ENCODE measurements at places on chromosomes 4 and X.

DNA sequence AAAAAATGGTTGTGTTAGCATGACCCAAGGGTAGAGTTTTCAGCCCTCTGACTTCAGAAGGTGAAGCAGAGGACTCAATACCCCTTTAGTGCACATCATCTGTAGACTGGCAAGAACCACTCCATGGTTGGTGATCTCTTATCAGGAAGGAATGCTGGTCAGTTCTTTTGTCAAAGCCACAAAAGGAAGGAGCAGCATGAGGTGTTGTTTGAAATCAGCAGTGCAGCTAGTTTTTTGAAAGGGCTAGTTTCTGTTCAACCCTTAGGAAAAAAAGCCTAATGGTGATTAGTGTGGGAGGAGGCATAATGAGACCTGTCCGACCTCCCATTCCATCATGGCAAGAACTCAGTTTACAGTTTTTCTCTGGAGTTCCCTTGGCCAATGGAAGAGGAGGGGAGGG is 362.0 kb upstream of the CT83 start:
- no peak for DNase-seq

- DNase-seq = no peak
Observed at GRCh38 chr4:149995134-149995756, 83.0 kb upstream of the DCLK2 start.

DNA sequence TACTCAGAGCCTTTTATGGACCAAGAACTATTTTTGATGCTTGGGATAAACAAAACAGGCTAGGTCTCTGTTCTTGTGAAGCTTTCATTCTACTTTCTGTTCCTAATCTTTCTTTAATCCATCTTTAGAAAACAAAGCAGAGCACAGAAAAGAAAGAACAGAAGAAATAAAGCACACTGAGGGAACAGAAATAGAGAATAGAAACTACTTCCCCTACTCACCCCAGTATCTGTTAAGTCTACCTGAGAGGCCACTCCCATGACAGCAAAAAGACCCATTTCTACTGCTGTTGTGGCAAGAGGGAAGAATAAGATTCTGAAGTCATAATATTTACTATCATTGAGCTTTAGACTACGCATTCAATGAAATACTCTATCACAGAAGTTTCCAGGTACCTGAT is 9.2 kb downstream of the RFC1 start:
- DNase-seq = no peak

DNA sequence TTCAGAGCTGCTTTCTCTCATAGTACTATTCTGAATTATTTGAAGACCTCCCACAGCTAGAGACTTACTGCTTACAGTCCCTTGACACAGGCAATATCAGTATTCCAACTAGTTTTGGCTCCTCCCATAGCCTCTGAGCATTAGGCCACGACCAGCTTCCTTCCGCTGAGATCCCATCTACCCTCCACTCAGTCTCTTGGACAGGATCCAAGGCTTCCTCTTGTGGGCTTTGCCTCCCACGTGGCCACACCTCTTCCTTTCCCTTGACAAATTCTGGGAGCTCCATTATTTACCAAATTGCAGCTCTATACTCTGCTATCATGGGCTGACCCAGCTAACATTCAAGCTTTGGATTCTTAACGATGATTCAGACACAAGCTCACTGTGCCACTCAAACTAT is 470.4 kb upstream of the GALNT7 start:
- DNase-seq = no peak

DNA sequence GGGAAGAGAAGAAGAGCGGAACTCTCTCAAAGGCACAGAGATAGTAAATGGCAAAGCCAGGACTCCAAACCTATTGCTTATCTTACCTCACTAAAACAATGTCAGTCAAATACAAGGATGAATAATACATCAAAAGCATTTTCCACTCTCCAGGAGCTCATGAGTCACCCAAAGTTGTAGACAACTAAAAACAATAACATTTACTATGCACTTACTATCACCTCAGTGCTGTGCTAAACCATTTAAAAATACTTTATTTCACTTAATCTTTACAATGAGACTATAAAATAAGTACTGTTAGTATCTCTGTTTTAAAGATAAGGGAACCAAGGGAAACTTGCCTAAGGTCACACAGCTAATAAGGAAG is 163.2 kb upstream of the SPANXC start:
- no peak for DNase-seq

DNA sequence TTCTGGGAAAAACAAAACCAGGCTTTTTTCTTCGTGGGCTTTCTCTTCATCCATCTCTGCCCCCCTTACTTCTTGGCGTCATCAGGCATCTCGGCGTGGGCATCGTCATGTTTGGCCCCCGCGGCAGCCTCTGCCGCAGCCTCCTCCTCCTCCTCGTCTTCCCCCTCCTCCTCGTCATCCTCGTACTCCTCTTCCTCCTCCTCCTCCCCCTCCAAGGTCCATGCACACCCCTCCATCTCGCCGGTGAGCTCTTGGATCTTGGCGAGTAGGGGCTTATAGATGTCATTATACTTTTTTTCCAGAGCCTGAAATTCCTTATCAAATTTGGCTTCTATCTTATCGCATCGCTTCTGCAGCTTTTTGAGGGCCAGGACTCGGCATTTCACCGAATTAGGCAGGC is 488 bp downstream of the NAP1L5 start:
- DNase-seq = no peak

DNA sequence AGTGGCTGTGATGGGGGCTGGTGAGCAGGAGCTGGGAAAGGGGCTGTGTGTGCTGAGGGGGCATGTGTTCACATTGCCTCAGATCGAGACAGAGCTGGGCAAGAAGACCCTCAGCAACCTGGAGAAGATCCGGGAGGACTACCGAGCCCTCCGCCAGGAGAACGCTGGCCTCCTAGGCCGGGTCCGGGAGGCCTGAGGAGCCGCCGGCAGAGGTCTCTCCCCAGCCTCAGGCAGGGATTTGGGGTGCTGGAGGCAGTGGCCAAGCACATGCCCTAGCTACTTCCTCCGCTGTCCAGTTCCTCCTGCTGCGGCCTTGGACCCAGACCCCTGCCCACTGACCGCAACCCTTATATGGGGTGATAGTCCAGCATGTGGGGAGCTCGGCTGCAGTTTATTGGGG is 14.4 kb downstream of the FOXP3 start:
- no peak for DNase-seq

DNA sequence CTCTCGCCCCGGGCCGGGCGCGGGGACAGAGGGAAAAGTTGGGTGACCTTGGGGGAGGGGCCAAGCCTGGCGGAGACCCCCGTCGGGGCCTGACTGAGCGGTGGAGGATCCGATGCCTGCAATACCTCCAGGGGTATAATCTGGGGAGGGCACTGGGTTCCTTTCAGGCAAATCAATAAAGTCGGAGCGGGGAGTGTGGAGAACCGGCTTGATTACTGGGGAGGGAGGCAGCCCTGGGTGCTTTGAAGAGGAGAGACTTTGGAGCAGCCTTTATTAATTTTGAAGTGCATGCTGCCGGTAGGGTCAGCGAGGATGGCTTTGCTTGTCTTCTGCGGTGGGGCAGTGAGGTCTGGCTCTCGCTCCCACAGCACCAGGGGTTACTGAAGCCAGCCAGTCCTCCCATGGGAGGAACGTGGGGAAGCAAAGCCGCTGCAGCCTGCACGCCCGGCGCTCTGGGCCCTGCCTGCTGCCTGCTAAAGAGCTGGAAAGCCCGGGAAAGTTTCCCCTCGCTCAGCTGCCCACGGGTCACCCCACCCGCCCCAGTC is 403 bp upstream of the LGI2 start:
- DNase-seq = no peak

DNA sequence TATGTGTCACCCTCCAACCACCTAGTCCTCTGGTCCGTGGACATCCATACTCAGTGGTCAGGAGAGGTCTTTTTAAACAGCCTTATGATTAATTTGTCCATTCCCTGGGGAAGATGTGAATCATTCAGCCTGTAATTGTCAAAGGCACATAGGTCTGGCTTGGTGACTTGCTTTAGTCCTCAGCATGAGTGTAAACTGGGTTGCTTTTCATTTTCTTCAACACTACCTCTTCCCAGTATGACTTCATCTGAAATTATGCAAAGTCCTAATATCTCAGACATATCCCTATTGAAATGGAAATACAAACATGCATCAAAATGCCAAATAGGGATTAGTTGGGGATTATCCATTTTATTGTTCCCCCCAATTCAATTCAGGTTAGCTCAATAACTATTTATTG is 208.3 kb upstream of the AMOT start:
- DNase-seq = no peak

DNA sequence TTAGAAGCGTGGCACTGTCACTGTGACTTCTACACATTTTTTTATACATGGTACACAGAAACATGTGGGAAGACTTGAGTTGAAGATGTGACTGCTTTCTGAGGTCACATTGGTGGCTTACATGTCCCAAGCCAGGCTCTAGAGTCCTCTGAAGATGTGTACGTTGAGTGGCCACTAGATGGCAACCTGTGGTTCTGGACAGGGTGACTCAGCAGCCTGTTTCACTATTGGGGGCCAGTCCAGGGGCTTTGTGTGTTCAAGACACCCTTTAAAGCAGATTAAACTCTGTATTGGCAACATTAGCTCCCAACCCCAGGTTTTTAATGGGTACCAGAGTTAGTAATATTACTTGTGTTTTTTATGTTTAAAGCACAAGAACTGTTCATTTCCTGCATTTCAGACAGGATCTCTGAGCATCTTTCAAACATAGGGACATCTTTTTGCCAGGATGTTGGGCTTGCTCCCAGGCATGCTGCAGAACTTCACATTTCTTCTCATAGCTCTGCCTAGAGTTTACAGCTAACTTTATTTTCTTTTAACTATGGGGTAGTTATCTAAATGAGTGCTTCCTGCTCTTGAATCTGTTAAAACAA is 53.0 kb downstream of the DCUN1D4 start:
- peak; percentile 21 for DNase-seq

DNA sequence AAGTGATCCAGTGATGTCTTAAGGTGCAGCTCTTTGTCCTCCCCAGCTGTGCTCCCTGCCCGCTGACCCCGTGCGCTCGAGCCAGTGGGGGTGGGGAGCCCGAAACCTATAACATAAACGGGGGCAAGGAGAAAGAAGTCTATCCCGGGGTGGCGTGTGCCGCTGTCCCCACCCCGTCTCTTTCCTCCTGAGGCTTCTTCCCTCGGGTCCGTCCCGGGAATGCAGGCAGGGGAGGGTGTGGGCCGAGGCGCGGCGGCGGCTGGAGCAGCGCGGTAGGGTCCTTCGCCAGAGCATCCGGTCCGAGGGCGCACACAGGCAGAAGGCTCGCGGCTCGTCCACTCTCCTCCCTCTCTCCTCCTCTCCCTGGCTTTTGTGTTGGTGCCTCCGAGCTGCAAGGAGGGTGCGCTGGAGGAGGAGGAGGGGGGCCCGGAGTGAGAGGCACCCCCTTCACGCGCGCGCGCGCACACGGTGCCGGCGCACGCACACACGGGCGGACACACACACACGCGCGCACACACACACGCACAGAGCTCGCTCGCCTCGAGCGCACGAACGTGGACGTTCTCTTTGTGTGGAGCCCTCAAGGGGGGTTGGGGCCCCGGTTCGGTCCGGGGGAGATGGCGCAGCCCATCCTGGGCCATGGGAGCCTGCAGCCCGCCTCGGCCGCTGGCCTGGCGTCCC is at the start of gene RAB33A:
Gene RAB33A, plus strand, starts transcription at position 517 of the 681 bp plus-strand sequence. Its CDS starts 101 bp downstream, at position 618.
- no peak for DNase-seq

DNA sequence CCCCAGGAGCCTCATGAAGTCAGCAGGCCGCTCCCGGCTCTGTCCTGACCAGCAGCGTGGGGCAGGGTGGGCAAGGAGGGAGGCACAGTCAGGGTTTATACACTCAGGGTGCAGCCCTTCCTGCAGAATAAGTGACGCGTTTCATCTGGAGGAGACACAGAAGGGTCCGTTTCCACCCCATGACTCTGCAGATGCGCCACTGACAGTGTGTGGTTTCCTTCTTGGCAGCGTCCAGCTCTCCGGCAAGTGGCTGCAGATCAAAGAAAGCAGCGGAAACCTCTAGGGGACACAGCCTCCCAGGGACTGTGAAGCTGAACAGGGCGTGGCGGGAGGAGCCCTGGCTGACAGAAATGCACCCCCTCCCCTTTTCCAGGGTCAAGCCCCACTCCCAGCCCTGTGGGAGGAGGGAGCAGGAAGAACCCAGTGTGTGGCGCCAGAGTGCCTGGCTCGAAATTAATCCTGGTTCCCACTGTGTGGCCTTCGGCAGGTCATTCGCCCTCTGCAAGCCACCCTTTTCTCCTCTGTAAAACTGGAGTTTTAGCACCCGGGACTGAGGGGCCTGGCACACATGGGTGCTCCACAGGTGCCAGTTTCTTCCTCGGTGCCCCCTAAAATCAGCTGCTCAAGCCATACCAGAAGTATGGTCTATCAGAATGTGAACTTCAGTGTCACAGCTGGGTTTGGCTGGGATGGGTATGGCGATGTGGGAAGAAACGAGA is 17.3 kb upstream of the TBC1D14 start:
- no peak for DNase-seq

DNA sequence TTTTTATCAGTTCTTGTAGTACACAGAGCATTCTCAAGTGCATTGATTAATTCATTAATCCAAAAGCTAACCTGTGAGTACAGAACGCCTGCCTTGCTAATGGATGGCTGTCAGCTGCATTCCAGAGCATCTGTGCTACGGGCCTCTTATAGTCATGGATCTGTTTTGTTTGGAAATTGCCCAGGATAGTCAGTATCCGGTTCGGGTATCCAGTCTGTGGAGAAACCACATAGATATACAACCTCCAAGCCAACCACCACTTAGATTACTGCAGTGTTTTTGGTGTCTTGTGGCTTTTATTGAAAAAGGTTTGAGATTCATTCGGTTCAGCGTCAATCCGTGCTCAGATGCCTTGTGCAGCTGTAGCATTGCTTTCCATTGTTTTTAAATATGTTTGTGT is 4.0 kb downstream of the LAP3 start:
- DNase-seq = no peak

DNA sequence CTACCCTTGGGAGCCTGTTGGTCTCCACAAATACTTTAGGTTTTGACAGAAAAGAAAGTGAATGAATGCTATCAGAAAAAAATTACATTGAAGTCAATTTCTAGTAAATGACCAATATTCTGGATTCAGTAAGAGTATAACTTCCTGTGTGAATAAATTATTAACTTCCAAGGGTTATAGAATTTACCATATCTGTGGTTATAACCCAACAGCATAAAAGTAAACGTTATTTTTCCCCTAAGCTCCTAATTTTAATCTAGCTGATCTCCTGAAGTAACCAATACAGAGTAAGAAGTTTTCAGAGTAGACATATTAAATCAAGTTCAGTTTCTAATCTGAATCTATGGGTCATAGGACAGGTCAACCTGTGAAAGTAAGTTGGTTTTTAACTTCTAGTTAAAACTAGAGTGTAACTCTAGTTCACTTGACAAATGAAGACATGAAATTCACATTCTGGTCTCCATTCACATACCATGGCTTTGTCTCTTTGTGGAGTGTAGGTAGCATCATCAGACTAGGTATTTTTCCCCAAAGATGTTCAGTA is 22.8 kb downstream of the DTHD1 start:
- no peak for DNase-seq

DNA sequence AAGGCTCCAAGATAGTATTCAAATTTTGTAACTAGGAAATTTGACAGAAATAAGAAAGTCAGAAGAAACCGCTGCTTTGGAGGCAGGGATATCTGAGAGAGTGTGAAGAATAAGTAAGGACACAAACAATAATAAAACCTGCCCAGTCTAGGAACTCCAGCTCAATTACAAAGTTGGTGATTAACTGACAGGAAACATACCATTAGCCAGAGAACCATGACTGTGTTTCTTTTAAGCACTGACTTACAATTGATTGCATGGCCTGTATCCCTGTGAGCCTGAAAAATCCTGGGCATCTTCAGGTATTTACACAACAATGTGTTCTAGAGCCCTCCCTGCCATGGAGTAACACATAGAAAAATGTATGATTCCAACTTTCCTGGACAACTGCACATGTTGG is 127.4 kb downstream of the GRIA3 start:
- no peak for DNase-seq

Data from stimulated activated CD4-positive, alpha-beta T cell treated with anti-CD3 and anti-CD28 coated beads, Interleukin-12 subunit alpha, Interleukin-12 subunit beta, amount 100 ng/mL, for 48 hours (primary cell).